ENCODE measurements at places on chromosomes 12 and 14. TPM values are rescaled to one million over a fixed set of nuclear protein-coding genes. Genes with fewer than 3 reads are reported as not detected.

The SERPINA5 gene
- 0.81 TPM for polyA plus RNA-seq

The NGDN gene
- polyA plus RNA-seq, result 90.8 TPM

The KRT6C gene
- not detected for polyA plus RNA-seq

DNA sequence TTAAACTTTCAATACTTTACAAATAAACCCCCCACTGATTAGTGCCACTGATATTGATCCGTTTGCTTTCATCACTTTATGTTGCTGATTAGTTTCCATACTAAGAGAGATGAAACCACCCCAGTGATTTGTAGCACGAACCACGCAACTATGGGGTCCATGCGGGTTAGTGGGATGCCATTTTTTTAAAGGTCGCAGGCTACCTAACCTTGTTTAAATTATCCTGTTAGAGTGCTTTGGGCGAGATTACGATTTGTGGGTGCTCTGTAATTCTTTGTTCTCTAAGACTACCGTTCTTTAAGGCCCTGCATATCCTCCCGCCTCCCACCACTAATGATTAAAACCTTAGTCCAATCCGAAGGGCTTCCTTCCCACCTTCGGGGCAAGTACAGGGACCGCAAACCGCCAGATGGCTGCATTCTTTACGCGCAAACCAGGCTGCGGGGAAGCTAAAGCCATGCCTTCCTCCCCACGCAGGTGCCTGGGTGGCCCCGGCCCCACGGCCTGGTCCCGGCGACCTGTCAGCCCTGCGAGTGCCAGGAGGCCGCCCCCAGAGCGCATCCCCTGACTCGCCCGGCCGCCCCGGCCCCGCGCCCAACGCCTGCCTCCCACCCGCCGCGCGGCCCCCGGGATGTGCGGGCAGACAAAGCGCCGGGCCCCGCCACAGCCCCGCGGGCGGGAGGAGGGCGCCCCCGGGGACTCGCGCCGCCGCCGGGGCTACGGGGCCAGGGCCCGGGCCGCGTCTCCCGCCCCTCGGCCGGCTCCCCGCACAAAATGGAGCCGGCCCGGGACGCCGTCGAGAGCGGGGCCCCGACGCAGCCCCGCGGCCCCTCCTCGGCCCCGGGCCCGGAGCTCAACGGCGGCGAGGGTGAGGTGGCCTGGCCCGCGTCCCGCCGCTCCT is 759 bp downstream of the NFYB start:
- peak; percentile 70 for DNase-seq

DNA sequence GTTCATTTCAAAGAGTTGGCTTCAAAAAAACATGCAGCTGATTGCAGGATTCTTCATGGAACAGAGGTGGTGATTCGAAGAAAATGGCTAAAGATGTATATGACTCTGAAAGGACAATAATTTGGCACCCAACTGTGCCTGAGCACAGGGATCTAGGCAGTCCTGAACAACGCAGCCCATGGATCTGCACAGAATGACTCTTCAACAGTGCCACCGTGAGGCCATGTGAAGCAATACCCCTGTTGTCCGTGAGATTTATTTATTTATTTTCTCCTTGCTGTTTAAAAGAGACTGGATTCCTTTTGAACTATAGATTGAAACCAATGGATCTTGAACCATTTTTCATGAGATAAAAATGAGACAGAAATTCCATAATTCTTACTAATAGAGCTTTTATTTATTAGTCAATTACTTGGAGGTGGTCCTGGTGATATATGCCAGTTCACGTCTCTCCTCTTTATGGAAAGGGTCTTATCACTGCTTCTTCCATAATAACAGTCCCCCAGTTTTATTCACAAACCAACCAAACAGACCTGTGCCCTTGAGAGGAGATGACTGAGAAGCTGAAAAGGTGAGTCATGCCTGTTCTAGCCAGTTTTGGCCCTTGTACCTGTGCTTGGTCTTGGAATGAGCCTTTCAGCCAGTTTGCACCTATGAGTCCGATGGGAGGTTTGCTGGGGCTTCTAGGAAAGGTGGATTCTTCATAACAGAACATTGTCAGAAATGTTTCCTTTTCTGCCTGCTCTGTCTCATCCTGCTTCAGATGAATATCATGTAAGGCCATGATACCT is 1598.3 kb downstream of the AACS start:
- peak; percentile 68 for DNase-seq

GRCh38 chr14:77007975-77008421 is 20.5 kb downstream of the IRF2BPL start:
- no peak for DNase-seq

DNA sequence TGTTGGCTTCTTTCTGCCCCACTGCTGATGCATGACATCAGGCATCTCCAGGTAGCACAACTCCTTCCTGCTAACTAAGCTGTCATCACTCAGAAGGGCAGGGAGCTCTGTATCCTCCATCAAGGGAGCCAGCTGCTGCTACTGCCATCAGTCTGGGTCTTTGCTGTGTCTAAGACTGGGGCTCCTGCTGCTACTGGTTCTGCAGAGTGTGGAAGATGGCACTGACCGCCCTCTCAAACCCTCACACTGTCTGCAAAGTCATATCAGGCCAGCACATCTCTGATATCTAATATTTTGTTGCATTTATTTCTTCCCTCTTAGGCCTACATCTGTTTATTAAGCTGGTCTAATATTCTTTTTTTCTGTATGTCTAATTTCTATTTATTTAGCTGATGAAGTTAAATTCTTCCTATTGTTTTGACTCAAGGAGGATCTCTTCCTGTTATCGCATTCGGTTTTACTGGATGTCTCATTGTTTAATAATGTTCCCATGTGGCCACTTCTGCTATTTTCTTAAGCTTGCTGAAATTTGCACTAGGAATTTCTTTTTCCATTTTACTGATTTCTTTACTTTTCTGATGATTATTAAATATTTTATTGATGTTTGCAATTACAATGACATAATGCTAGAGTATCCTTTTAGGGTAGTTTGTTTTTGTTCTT is 7.6 kb upstream of the E2F7 start:
- no peak for DNase-seq

DNA sequence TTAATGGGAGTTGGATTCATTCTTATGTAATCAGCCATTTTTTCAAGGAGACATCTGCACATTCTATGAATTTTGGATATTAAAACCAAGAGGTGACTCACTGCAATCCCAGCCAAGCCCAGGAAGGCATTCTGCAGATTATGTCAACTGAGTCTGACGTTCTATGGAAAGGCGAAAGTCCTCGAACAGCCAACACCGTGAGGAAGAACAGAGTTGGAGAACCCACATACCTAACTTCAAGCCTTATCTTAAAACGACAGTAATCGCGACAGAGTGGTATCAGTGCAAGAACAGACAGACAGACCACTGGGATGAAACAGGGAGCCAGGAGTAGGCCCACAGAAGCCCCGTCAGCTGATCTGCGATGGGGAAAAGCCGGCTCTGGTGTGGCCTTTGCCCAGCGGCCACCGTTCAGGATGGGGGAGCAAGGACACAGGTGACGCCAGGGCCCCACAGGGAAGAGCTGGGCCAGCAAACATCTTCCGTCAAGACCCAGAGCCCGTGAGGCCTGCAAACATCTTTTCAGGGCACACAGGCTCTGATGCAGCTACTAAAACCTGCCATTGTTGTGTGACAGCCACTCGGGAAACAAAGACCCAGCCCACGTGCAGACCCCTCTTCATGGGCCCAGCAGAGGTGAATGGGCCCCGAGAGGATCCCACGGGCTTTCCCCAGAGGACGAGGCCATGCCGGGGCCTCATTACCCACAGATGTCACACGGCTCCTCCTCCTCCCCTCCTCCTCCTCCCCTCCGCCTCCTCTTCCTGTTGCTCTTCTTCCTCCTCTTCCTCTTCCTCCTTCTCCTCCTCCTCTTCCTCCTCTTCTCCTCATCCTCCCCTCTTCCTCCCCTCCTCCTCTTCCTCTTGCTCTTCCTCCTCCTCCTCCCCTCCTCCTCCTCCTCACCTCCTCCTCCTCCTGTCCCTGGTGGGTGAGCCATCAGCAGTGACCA is 277.6 kb downstream of the ADGRD1 start:
- DNase-seq, result no peak

DNA sequence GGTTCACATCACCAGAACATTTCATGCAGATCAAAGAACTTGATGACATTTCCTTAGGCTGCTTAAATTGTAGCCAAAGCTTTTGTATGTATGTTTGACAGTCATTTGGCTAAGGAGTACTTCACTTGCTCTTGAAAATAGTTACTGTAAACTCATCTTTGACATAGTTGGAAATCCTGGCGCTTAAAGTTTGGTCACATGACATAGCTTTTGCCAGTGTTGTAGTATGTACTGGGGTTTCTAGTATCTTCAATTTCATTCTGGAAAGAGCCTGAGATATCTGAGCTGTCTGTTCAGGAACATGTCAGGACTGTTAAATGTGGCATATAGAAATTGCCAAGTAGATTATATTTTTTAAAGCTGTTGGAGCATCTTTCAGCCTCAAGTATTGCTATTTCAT is 55.7 kb downstream of the WDR20 start:
- DNase-seq, result no peak

GRCh38 chr14:55892906-55893305 is 225.3 kb upstream of the PELI2 start:
- DNase-seq, result no peak

GRCh38 chr12:6367065-6367968 is 8.0 kb downstream of the SCNN1A start:
- DNase-seq, result no peak

GRCh38 chr12:124480469-124481256 is 86.7 kb downstream of the NCOR2 start:
- no peak for DNase-seq

DNA sequence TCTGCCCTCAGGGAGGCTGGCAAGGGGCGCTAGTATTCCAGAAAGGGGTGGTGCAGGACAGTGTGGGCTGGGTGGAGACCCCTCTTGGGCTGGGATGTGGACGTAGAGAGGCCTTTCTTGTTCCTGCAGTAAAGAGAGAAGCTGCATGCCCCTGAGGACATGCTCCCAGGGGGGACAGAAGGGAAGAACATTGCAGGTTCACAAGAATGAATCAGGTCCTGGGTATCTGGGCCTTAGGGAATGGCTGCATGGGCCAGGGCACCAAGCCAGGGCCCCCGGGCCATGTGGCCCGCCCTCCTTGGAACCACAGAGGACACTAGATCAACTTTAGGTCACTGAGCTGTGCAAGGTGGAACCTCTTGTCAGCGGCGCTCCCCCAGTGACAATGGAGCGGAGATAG is 51.8 kb downstream of the ZNF664 start:
- DNase-seq, result no peak

Measured in GM23338 (cell line).